ENCODE measurements at places on chromosomes 5 and 9.

DNA sequence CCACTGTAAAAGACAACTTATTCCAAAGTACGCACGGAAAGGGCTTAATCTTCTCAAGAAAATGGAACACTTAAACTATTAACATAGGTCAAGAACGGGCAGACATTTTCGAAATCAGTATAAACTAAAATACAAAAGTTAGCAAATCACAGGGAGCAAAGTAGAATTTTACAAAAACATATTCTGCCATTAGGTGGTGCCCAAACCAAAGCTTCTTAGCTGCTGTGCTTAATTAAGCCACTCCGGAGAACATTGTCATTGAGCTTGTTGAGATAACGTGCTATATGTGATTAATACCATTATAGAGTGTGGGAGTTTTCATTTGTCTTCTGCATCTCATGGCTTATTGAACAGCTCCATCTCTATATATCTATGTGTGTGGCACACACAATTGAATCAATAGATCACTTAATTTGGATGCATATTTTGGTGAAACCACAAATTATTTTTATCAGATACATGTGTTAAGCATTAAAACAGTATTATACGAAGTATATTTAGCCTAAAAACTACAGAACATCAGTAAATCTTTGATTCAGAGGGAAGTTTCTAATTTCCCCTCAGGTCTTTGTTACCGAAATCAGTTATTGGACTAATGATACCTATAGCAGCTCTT, 23.4 kb downstream of the UBLCP1 start:
- no peak for DNase-seq

GRCh38 chr5:27489701-27490100, 451.3 kb upstream of the CDH9 start:
- no peak for DNase-seq

DNA sequence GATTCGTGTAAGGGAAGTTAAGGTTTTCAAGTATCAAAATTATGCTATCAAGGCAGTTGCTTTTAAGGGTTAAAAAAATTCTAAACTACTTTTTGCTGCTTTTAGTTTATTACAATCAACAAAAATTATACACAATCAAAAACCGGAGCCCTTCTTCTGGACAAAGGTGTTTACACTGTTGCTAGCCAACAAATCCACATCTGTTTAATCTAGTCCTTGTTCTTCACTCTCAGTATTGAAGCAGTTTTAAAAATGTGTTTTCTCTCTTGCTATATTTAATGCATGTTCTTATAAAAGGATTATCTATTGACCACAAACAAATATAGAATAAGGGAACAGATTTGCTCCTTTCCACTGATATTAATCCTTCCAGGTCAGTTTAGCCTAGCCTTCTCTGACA, 2.5 kb downstream of the FEM1C start:
- DNase-seq, result no peak

DNA sequence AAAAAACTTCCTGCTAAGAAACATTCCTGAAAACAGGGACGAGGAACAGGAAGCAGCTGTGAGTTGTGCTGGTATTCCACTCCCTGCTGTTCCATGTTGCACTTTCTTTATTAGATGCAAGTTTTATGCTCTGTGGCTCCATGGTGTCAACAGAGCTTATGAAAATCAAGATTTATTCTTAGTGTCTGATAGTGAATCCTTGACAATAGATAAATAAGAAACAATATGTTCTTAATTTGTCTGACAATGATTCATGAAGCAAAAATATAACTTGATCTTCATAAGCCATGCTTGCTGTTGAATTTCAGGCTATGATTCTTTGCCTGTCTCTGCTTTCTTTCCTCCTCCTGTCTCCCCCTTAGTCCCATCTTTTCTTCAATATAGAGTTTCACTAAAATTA, 119.6 kb downstream of the DROSHA start:
- no peak for DNase-seq

- DNase-seq, result no peak
These were observed 91.1 kb upstream of the TLE4 start for GRCh38 chr9:79480639-79481038.

Data from right forelimb (tissue), 1 donor.